ENCODE measurements at places on chromosomes 16 and 17. TPM values are rescaled to one million over a fixed set of nuclear protein-coding genes. Genes with fewer than 3 reads are reported as not detected.

DNA sequence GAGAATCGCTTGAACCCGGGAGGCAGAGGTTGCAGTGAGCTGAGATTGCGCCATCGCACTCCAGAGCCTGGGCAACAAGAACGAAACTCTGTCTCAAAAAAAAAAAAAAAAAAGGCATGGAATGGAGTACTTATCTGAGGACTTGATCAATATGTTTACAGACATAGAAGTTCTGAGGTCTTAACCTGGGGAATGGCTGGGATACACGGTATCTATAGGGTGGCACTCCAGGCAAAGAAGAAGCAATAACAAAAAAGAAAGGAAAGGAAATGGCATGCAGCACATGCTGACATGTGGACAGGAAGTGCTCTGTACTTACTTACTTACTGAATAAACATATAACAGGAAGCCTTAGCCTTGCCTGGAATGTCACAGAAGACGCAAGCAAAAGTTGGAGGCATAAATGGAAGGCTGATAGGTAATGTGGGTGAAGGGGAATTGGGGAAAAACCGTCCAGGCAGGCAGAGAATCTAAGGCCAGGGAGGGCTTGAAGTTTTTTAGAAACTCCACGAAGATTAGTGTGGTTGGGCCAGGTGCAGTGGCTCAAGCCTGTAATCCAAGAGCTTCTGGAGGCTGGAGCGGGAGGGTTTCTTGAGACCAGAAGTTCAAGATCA is 10.1 kb upstream of the SPOP start:
- DNase-seq = peak; percentile 61

GRCh38 chr17:81956607-81957589 is 4.1 kb downstream of the NOTUM start:
- no peak for DNase-seq

DNA sequence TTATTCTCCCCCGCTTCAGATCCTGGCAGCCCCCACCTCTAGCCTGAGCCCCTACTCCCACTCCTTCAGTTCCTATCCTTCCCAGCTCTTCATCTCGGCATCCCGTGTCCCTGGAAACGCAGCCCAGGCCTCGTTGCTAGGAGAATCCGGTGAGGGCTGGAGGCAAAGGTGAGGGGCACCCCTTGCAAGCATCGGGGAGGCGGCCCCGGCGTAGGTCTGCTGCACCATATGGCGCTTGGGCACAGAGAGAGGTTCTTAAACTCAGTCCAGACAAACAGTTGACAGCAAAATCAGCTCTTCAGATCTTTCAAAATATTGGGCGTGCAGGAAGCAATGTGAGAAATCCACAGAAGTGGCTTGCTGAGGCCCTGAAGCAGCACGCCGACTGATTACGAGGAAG is 15.0 kb downstream of the SLC38A8 start:
- no peak for DNase-seq

- no peak for DNase-seq
Observed at GRCh38 chr16:80122115-80122514, 418.7 kb upstream of the DYNLRB2 start.

- DNase-seq = no peak
Observed at GRCh38 chr16:20611350-20611902, 35.3 kb upstream of the ACSM2B start.

DNA sequence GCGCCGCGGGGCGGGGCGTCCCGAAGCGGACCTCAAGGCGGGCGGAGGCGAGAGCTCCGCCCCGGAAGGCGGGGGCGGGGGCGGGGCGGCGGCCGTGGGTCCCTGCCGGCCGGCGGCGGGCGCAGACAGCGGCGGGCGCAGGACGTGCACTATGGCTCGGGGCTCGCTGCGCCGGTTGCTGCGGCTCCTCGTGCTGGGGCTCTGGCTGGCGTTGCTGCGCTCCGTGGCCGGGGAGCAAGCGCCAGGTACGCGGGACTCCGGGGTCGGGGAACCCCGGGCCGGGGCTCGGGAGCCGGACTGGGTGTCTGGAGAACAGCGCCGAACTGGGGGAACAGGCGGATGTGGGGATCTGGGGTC is at the start of gene TNFRSF12A:
Gene TNFRSF12A, plus strand, starts transcription at position 122 of the 357 bp plus-strand sequence. Its CDS starts 30 bp downstream, at position 152.
- DNase-seq = peak; percentile 84

DNA sequence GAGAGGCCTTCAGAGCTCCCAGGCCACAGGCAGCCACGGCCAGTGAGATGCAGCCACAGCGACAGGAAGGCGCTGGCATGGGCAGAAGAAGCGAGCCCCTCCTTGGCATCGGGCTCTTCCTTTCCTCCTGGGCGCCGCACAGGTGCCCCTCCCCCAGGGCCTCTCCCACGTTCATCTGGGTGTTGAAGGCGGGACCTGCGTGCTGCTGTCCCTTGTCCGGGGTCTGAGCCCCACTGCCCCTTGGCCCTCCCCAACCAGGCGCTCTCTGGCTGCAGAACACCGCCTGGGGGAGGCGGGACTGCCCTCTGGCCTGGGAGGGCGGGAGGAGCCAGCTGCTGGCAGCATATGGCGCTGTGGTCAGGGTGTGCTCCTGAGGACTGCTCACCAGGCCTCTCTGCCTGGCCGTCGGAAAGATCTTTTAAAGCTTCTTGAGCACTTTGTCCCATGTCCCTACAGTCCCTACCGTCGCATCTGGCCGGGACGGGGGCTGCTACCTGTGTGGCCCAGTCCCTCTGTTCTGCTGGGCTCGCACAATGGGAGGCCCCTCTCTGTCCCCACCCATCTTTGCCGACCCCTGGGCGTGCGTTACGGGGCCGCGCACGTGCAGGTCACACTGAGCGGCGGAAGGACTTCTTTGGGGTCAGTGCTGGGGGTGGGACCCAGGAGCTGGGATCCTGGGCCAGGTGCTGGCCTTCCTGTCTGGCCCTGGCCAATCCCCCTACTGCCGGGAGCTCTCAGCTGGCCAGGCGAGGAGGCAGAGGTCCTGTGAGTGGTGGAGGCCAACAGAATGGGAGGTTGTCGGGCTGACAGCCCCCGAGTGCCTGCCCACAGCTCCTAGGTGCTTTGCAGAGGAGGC is 1.7 kb downstream of the SLC25A10 start:
- DNase-seq = no peak

GRCh38 chr17:19738073-19738449 is 10.0 kb downstream of the ALDH3A1 start:
- no peak for DNase-seq

DNA sequence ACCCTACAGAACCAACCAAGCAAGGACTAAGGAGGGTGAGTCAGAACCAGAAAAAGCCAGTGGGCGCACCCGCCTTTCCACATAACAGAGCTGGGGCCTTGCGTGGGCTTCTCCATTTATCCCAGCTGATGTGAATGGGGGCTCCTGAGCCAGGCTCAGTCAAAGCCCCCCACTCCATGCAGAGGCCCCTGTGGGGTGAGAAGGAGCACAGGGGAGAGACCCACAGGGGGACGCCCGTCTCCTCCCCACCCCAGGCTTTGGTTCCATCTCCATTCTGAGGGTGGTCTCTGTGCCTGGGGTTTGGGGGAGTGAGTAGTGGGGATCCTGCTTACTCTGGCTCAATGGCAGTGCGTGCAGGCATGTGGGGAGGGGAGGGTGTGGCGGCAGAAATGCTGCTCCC is 210.1 kb upstream of the TNRC6C start:
- DNase-seq = no peak

DNA sequence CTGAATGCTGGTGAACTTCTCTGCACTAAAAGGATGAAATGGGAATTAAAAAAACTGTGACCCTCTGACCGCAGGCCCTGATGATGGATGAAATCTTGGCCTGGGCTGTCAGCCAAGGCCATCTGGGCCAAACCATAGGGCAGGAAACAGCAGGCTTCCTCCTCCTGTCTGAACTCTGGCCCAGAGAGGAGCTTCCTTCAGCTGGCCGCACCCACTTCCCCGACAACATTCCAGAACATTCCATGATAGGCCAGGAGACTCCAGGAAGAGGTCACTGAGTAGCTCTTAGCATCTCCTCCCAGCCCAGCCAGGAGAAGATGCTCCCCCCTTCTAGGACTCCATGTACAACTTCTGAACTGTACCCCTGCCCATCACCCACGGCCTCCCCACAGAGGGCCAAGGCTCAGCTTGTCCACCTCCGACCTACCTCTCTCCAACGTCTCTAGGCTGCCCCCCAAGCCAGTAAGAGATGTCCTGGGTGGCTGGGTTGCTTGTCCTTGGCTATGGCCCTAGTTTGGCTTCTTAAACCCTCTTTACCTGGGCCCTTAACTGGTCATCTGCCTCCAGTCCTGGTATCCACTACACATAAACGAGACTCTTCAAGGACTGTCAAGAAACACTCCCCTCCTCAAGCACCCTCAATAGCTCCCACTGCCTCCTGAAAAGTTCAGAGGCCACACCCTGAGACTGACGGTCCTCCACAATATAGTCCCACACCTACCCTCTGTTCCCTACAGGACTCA is 1.7 kb downstream of the RPH3AL start:
- no peak for DNase-seq

DNA sequence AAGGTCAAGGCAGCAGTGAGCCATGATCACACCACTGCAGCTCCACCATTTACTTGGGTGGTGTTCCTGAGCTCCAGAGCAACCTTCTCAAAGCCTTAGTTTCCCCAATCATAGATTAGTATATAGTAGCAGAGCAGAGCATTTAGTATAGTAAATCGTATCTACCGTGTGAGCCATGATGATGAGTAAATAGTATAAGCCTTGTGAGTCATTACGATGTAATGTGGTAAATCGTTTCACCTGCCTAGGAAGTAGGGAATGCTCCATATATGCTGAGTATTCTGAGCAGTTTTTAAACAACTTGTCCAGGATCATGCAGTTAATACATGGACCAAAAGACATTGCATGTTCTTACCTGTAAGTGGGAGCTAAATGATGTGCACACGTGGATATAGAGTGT is 66.4 kb downstream of the SCNN1B start:
- DNase-seq = no peak

- DNase-seq = no peak
Observed at GRCh38 chr16:68049449-68049848, 26.4 kb downstream of the DUS2 start.

- DNase-seq = no peak
Observed at GRCh38 chr17:48064638-48065037, 16.5 kb downstream of the NFE2L1 start.

The KRTAP1-1 gene
- not detected for total RNA-seq

The P4HB gene
- 502 TPM for total RNA-seq

The PIPOX gene
- total RNA-seq = 4.1 TPM

The USP6 gene
- total RNA-seq = 0.11 TPM

The TNP2 gene
- not detected for total RNA-seq

The KRT15 gene
- total RNA-seq = not detected

The SEZ6L2 gene
- total RNA-seq = 1.0 TPM

The LPO gene
- total RNA-seq = not detected

The CTRB1 gene
- not detected for total RNA-seq
